ENCODE measurements at places on chromosomes 13 and 19. TPM values are rescaled to one million over a fixed set of nuclear protein-coding genes. Genes with fewer than 3 reads are reported as not detected.

ADAMTSL5 gene
- not detected for total RNA-seq

COL4A1 gene
- 86.7 TPM for total RNA-seq

ZNF534 gene
- total RNA-seq, result 9.4 TPM

CEACAM3 gene
- not detected for total RNA-seq

IZUMO1 gene
- total RNA-seq, result not detected

CYP2F1 gene
- total RNA-seq, result not detected

GRK1 gene
- 1.3 TPM for total RNA-seq
